Iris pigment epithelial cell (primary cell): ENCODE measurements at places on chromosomes 16 and 17.

GRCh38 chr17:56021681-56022190, 131.5 kb upstream of the ANKFN1 start:
- DNase-seq = no peak

DNA sequence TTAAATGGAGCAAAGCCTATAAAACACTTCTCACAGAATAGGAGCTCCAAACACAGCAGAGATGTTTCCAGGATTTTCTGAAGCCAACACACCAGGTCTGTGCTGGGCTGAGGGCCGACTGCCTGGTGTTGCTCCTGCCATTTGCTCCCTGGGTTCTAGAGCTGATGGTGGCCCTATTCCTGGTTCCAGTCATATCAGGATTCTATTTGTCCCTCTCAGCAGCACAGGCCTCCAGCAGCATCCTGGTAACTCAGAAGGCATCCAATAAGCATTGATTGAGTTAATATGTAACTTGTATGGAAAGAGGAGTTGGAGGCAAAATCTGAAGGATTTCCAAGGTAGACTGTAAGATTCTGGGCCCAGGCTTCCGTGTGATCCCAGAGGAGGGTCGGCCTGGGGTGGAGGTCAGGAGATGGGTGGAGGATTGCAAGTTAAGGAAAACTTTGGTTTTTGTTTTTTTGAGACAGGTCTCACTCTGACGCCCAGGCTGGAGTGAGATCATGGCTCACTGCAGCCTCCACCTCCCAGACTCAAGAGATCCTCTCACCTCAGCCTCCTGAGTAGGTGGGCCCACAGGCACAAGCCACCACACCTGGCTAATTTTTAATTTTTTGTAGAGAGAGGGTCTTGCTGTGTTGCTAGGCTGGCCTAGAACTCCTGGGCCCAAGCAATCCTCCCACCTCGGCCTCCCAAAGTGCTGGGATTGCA, 5.7 kb downstream of the NUPR1 start:
- DNase-seq = no peak

GRCh38 chr17:15954222-15954621, 9.3 kb downstream of the ADORA2B start:
- DNase-seq = peak; percentile 77

- DNase-seq = peak; percentile 15
Observed at GRCh38 chr17:65595071-65595656, 33.7 kb upstream of the AXIN2 start.

DNA sequence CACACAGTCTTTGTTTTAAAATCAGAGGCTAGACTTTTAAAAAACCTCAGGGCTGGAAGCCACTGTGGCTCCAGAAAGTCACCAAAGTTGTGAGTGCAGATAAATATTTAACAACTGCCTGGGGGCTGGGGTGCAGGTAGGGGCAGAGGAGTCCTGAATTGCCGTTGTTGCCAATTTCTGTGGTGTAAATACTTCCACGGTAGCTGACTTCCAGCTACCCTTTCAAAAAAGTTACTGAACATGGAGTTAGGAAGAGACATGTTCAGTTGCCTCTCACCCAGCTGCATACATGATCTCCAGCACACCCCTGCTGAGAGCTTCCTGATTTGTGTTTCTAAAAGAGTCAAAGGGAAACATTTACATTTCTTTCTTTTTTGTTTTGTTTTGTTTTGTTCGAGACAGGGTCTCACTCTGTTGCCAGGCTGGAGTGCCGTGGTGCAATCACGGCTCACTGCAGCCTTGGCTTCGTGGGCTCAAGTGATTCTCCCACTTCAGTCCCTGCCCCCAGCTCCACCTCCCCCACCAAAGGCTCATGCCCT, 58.7 kb downstream of the PLXDC1 start:
- no peak for DNase-seq

DNA sequence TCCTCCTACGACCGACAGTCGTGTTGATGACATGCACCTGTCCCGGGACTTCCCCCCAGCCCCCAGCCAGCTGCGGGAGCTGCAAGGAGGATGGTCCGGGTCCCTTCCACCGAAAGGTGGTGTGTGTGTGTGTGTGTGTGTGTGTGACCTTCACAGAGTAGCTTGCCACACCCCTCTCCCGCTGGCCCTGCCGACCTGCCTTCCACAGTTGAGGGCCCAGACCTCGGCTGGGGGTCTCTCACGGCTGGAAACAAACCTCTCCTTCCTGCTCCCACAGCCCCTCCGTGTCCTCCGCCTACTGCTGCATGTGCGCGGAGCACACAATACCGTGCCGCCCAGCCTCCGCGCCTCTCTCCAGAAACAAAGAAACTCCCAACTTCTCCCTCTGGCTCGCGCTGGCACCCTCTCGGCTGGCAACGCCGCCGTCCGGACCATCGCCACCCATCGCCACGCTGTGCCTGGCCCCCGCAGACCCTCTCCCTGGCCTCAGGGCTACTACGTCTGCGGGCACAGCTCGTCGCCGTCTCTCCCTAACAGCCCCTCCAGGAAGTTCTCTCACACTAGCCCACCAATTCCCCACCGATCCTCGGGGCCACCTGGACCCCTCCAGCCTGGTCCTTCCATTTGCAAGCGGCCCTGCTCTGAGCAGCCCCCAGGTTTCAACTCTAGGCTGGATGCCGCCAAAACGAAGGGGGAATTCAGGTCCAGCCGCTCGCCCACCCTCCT, 81.2 kb downstream of the TIMM22 start:
- no peak for DNase-seq

DNA sequence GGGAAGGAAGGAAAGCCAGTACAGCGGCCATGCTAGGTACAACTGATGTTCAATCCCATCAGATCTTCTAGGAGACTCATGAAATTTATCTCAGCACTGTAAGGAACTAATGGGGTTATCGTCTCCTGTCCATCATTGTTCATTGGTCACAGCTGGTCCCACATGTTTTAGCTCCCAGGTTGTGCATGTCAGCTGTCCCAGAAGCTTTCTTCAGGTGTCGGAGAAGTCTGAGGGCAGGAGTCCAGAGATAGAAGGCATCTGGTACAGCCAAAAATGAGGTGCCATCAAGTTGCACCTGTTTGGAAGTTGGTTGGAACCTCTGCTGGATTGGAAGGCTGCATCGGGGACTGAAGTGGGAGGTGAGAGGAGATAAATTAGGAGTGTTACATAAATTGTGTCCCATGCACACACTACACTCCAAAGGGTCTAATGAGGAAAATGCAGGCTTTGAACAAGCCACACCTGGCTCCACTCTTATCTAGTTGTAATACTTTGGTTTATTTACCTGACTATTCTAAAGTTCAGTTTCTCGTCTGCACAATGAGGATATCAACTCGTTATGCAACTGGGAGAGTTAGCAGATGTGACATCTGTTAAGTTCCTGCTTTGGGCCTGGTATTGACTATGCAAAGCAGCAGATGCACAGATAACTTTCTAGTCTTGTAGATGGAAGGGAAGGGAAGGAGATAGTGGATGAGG, 62.9 kb downstream of the MAP2K6 start:
- DNase-seq = no peak

DNA sequence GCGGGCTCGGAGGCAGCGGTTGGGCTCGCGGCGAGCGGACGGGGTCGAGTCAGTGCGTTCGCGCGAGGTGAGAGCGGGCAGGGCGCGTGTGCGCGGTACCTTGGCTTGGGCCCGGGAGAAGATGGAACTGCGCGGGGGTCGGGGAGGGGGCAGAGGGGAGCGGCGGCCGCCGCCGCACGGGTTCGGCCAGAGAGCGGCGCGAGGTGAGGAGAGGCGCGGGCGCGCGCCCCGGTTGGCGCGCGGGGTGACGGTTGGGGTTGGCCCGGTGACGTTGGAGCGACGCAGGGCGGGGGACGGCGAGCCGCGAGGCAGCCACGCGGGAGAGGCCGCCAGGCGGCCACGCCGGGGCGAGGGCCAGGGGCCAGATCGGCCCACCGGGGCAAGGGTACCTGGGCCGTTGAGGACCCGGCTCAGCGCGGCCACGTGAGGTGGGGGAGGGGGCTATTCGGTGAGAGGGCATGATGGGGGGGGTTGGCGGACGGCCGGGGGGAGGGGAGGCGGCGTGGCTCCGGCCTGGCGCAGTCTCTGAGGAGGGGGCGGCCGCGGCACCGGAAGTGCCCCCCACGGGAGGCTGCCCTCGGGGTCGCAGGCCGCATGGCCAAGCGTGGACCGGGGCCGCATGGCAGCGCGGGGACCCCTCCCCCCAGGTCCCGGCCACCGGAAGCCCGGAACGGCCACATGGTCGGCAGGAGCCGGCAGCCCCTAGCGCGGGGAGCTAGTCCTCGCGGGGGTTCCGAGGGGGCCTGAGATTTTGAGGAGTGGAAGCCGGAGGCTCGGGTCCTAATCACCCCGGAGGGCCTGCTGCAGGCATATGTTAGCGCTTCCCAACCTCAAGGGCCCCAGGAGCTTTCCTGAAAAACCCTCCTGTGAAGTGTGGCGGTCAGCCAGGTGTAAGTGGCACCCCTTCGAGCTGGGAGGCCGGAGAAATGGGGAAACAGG, 527 bp downstream of the EIF5A start:
- peak; percentile 38 for DNase-seq

GRCh38 chr17:55673743-55674506, 48.7 kb downstream of the TMEM100 start:
- peak; percentile 77 for DNase-seq

- peak; percentile 96 for DNase-seq
Observed at GRCh38 chr17:10114931-10115535, 83.4 kb downstream of the GAS7 start.

GRCh38 chr16:56747486-56748045, 17.6 kb downstream of the NUP93 start:
- DNase-seq = no peak

DNA sequence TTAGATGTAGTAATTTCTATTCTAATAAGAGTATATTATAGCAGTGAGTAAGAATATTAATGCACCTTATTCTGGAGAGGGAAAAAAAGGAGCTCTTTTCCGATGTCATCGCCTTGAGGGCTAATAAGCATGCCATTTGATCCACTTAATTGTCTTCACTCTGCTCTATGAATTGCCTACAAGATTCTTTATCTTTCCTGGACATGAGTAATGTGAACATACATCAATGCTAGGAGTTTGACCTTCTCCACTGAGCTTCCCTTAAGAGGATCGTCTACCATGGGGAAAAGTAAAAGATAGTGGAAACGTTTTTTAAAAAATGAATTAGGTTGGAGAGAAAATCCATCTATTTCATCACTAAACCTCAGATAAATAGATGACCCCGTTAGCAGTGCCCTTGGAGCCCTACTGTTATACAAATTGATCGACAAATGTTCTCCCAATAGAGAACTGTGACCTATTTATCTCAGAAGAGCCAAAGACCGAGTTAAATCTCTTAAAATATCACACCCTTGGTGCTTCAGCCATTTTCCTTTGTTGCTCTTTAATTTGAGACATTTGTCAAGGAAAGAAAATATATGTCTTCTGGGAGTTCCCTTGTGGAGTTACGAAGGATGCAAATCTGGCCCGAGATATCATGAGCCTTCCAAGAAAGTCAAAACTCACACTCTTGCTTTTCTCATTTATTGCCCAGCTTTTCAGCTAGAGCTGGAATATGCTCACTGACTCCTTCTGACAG, 898.5 kb downstream of the KCNJ2 start:
- DNase-seq = no peak

- DNase-seq = no peak
Observed at GRCh38 chr16:88591577-88592021, 21.4 kb downstream of the ZC3H18 start.

- no peak for DNase-seq
Observed at GRCh38 chr17:58279736-58280479, 827 bp downstream of the MPO start.

DNA sequence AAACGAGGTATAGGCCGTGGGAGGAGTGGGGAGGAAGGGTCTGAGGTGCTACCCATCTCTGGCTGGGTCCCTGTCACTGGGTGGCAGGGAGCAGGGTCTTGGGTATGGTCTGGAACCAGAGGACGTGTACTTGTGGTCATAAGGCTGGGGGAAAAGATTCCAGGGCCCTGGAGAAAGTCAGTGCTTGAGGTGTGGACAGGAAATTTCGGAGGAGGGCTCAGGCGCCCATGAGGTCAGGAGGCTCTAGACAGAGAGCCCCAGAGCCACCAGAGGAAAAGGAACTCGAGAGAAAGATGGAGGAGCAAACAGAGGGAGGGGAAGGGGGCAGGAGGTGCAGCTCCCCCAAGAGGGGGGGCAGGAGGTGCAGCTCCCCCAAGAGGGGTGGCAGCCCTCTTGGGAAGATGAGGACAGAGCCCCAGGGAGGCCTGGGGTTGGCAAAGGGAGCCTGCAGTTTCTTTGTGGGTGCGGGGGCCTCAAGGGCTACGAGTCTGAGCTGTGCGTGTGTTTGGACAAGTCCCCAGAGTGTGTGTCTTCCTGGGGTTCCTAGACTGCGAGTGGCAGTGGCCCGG, 683 bp upstream of the SLC7A6 start:
- no peak for DNase-seq

DNA sequence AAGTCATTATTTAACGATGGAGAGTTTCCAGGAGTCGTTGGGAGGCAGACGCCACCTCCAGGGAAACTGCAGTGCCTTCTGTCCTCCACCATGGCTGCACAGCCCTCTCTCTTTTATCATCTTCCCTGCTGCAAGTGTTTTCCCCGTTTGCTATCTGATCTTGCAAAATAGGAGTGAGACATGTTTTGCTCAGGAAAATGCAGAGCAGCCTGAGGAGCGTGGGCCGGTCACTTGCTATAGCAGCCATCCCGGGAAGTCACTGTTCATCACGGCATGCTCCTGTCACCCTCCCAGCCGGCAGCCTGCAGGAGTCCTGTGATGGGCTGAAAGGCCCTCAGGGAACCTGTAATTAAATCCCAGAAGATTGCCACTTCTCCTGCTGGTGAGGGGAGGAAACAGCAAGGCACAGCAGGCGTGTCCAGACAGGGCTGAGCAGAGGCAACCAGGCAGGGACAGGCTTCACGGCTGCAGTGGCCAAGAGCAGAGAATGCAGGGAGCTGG, 143.1 kb downstream of the GSG1L start:
- peak; percentile 9 for DNase-seq

GRCh38 chr17:33756021-33756420, 462.9 kb upstream of the ASIC2 start:
- no peak for DNase-seq

GRCh38 chr17:35210741-35211140, 16.5 kb upstream of the SLC35G3 start:
- DNase-seq = no peak

DNA sequence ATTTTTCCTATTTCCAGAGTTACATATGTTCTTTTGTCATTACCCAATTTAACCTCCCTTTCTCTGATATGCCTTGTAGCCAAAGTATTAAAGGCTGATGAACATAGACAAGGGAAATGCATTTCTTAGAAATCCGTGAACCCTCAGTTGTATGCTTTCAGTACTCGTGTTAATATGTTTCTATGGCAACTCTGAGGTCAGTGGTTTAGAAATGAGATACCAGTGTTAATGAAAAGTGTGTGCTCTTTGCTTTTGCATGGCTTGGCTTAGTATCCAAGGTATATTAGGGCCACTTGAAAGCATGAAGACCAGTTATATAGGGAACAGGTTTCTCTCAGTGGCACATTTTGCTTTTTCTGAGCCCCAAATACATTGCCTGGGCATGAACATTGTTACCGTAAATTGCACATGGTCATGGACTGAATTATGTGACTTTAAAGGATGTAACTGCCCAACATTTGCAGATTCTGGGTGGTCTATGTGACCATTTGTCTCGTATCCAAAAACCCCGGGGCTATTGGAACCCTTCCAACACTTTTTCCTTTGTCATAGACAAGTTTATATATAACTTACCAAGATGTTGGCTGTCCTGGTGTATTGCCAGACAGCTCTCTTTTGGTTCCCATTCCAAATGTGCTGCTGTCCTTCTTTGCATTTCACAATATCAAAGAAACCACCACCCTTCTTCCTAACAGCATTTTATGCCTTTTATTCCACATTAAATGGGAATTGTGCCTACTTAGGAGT, 17.5 kb downstream of the ABHD15 start:
- peak; percentile 51 for DNase-seq

- no peak for DNase-seq
Observed at GRCh38 chr17:17120701-17121100, 78.4 kb downstream of the MPRIP start.
